ENCODE measurements at places on chromosomes 5 and 9.
A peak's percentile ranks its signal among the peaks of the same experiment; 100 is the strongest.

- no peak for DNase-seq
Observed at GRCh38 chr9:26462751-26463150, 429.9 kb downstream of the CAAP1 start.

DNA sequence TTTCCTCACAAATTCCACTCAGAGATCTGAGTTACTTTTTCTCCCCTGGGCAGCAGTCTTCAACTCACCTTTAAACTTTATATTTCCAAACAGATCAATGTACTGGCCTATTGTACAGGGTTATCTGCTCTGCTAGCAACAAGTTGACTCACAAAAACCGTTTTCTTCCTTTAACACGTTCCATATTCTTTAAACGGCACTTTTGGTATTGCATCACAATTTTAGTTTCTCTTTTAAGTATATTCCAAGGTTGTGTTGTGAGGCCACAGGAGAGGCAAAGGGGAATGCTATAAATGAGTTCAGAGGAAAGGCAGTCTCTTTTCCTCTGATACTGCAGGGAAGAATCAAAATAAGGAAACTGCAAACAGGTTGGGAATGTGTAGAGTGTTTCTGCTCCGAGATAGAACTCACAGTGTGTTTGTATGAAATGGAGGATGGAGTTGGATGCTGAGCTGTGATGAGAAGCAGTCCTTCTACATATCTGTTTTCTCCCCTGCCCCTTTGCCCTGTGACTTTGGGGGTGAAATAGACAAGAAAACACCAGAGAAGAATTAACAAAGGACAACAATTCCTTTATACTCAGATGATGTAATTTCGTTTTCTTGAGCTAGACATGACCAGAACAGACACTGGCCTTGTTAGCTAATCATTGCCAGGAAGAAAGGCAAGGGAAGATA is 9.9 kb upstream of the ALDOB start:
- no peak for DNase-seq

- no peak for DNase-seq
Observed at GRCh38 chr5:138975098-138975847, 100.1 kb upstream of the LRRTM2 start.

GRCh38 chr5:95962785-95963184 is 1.1 kb upstream of the ELL2 start:
- peak; percentile 11 for DNase-seq

GRCh38 chr5:32542216-32543059 is 42.9 kb upstream of the SUB1 start:
- DNase-seq, result peak; percentile 33

- no peak for DNase-seq
Observed at GRCh38 chr5:132365213-132365612, 4.3 kb upstream of the SLC22A5 start.

GRCh38 chr5:142012186-142012785 is 541 bp downstream of the GNPDA1 start:
- DNase-seq, result peak; percentile 68

DNA sequence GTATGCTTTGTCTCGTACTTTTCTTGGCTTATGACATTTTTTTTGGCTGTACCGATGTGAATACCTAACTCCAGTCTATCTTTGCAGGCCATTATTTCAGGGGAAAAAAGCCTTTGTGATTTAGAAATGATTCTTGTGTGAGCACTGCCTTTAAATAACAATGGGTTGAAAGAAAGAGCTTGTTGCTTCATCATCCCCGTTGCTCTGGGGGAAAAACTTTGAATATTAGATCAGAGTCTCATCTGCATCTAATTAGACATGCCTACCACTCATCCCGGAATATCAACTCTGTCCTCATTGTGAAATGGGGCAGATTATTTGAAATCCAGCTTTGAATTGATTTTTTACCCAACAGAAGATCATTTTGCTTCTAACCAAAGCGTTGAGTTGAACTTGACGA is 13.5 kb downstream of the CXCL14 start:
- DNase-seq, result no peak

DNA sequence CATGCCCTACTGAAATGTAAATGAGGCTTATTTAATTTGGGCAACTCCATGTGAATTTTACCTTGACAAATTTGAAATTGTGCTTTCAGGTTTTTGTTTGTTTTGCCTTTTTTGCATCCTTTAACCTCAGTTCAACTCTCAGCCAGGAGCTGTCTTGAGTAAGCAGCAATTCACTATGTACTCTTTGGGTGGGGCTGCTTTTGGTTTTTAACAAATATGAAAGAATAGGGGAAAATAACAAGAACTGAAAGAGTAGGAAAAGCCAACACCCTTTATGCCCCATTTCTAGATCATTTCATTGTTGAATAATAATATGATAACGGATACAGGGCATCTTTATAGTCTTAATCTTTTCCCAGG is 192.0 kb downstream of the ARHGAP26 start:
- no peak for DNase-seq

DNA sequence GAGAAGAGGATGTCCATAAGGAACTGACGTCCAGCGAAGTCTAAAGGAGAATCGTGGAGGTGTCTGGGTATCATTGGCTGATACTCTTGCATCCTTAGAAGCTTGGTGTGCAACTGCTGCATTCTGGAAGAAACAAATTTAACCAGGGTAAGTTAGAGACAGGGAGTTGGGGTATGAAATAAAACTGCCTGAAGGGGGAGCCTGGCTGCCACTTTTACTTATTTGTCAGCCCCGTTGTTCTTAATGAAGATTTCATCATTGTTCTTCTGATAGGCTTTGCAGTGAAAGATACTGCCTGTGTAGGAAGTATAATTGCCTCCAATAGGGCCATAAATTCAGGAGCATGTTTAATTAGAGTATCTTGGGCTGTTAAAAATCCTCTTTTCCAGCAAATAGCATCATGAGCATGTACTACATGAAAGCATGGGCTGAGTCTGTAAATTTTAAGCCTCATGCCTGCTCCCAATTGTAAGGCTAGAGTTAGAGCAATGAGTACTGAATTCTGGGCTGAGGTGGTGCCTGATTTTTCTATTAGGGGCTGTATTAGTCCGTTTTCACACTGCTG is 1264.5 kb upstream of the ACO1 start:
- peak; percentile 29 for DNase-seq

DNA sequence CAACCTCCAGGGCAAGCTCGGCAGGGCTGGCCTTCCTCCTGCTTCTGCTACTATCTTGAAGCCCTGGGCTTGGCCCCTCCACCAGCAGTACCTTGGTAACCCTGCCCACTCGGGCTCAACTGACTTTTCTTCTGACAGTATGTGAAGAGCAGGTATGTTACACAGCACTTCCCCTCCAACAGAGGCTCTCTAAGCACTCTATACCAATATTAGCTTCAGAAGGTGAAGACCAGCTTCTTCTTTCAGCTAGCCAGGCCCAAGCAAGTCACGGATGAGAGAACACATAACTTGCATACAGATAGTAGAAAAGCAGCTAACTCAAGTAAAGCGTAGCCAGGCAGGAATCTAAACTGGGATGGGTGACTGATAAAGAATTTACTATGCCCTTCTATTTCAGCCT is 64.3 kb downstream of the FEM1C start:
- no peak for DNase-seq

- no peak for DNase-seq
Observed at GRCh38 chr9:126630458-126631237, 16.9 kb downstream of the LMX1B start.

DNA sequence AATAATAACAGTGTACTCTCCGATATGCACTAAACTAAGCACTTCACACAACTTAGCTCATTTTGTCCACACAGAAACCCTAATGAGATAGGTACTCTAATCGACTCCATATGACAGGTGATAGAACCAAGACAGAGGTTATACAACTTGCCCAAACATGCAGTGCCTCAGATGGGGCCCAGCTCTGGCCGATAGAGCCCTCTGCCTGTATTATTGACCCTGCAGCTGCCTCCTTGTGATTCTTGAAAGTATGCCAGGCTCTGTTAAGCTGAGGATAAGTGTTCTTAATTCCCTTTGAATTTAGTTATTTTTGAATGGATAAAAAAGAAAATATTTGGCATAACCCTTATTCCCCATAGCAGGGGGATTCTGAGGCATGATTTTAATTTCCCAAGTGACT is 78.5 kb downstream of the HMHB1 start:
- no peak for DNase-seq

DNA sequence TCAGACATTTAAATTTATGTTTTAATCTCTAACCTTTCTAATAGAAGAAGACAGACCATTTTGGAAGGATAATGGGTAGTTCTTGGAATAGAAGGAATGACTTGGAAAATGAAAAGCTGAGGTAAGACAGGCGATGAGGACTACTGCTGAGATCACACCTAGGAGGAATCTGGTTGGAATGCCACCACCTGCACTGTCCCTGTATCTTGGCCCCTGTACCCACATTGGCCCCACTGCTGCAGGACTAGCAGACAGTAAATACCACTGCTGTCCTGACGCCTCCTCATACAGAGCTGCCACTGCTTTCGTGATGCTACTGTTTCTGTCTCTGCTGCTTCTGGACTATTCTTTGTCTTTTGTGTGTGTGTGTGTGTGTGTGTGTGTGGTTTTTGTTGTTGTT is 359.8 kb downstream of the TMEM232 start:
- DNase-seq, result no peak

- peak; percentile 24 for DNase-seq
Observed at GRCh38 chr5:43038496-43038989, 1.6 kb downstream of the ANXA2R start.

- no peak for DNase-seq
Observed at GRCh38 chr9:92723299-92723625, 41.4 kb downstream of the BICD2 start.

- no peak for DNase-seq
Observed at GRCh38 chr5:14286574-14287421, 143.7 kb downstream of the TRIO start.

- no peak for DNase-seq
Observed at GRCh38 chr5:73486119-73486899, 11.9 kb upstream of the BTF3 start.

DNA sequence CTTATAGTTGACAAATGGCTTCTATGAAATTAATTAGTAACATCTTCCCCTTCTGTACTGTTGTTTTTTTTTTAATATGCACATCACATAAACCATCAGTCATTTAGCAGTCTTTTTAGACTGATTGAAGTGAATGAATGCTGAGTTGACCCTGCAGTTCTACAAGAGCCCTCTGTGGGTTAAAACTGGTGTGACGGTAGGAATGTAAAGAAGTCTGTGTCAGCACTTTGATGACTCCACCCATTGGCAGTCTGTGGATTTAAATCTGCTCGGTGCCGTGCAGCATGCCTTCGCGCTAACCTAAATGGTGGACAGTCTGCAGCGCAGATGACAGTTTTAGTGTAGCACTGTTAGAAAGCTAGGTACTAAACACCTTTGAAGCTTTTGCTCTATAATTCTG is 3.1 kb downstream of the GTF3C4 start:
- DNase-seq, result no peak

DNA sequence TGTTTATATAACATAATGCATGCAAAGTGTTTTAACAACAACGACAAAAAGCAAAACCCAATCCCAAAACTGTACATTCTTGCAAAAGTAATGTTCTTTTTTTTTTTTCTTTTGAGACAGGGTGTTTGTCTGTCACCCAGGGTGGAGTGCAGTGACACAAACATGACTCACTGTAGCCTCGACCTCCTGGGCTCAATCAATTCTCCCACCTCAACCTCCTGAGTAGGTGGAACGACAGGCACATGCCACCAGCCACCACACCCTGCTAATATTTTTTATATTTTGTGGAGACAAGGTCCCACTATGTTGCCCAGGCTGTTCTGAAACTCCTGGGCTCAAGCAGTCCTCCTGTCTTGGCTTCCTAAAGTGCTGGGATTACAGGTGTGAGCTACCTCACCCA is 13.6 kb upstream of the HAVCR1 start:
- DNase-seq, result no peak

DNA sequence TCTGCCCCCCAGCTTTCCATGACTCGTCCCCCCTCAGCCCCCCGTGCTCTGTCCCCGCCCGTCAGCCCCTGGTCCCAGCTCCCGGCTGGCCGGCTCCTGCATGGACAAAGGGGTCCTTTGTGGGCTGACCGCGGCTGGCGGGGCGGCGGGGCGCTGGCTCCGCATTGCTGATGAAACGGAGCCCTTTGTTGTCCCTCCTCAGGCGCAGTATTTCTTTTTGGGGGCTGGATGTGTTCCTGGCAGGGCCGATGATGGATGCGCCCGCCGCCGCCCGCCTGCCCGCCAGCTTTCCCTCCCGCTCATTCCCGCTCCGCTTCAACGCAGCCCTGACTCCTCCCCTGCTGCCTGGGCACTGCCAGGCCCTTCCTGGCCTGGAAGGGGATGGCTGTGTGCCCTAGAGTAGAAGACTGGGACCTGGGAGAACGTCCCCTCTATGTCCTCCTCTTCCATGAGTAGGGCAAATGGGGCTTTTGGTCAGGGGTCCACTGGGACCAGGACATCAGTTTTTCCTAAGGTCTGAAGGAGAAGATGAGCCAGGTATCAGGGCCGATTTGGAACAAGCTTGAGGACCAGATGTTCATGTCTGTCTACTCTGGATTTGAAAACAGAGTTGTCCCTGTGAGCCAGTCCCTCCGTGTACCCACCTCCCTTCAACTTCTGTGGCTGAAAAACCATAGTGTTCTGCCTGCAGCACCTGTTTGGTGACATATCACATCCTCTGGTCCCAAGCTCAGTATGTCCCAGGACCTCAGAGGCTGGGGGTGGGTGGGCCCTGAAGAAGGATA is 29.0 kb downstream of the CXXC5 start:
- no peak for DNase-seq

DNA sequence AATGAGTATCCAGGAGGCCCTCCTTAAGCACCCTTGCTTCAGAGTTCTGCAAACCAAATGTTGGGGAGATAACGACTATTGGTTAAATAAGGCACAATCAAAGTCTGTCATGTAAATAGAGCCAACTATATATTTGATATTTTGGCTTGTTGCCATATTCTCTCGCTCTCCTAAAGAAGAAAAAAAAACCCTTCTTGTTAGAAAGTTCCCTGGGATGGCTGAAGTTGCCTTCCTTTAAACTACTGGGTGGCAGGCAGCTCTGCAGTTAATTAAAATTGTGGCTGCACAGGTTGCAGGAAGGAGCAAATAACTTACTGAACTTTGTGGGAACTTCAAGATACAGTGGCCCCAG is 227.0 kb upstream of the ANKRD55 start:
- DNase-seq, result no peak

DNA sequence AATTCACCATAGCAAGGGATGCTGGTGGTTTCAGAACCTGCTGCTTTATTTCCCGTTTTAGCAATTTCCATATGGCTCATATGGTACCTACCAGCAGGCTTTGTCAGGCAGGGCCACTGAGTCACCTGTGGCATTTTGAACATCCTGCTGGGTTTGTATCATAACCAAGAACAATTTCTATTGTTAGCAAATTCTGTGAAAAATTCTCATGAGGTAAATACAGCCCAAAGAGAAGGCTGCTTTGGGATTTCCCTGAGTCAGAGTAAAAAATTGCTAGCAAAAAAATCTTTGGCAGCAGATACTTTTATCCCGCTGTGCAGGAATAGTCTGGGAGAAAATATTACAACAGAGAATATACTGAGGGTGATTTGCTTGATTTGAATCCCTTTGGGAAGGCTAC is 52.7 kb downstream of the PRR16 start:
- no peak for DNase-seq

GRCh38 chr9:129595311-129595741 is 25.6 kb downstream of the C9orf50 start:
- DNase-seq, result no peak

- DNase-seq, result no peak
Observed at GRCh38 chr9:101528015-101528414, 5.6 kb upstream of the RNF20 start.
